ENCODE measurements at places on chromosomes 12 and 14. TPM values are rescaled to one million over a fixed set of nuclear protein-coding genes. Genes with fewer than 3 reads are reported as not detected.
A peak's percentile ranks its signal among the peaks of the same experiment; 100 is the strongest.

The ACVR1B gene
- total RNA-seq = 7.2 TPM

The OR6C2 gene
- not detected for total RNA-seq

The RHOJ gene
- 1.0 TPM for total RNA-seq

The DPPA3 gene
- 0.19 TPM for total RNA-seq

The MSRB3 gene
- 1.1 TPM for total RNA-seq

The CLEC6A gene
- total RNA-seq = 0.09 TPM

- no peak overlapping the region for H3K4me3 ChIP-seq
- peaks cover 15% of the 10 kb centered on the region for H3K27me3 ChIP-seq
- peaks cover 68% of the 10 kb centered on the region for H3K36me3 ChIP-seq
- no peak for DNase-seq
- no peak overlapping the region for H3K27ac ChIP-seq
Observed at GRCh38 chr12:57470970-57471656, 8.6 kb downstream of the ARHGAP9 start.

GRCh38 chr12:89245090-89245489 lies 107.2 kb downstream of the DUSP6 start:
- DNase-seq = peak; percentile 83
- H3K27ac ChIP-seq = peak overlapping the region; percentile 69

- H3K4me3 ChIP-seq = no peak overlapping the region
- peaks cover under 1% of the 10 kb centered on the region for H3K36me3 ChIP-seq
- no peaks in the 10 kb centered on the region for H3K27me3 ChIP-seq
Observed at GRCh38 chr12:123696207-123696606, 15.9 kb upstream of the ATP6V0A2 start.

DNA sequence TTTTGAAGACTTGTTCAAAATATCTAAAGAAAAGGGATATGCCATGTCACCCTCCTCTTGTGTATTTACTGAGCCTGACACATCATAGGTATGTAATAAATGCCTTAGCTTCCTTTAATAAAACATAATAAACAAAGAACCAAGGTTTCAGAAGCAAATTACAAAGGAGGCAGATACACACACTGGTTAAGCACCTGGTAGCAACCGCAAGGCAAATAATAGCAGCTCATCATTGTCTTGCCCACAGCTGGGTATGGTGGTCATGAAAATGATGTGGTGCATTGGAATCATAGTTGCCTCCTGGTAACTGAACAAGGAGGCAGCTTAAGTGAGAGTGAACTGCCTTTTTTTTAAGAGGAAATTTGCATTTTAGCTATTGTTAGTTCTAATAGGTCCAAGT lies 39.0 kb downstream of the PAX9 start:
- H3K4me1 ChIP-seq = no peaks in the 10 kb centered on the region
- H3K27ac ChIP-seq = no peak overlapping the region
- H3K27me3 ChIP-seq = no peaks in the 10 kb centered on the region
- DNase-seq = no peak

- no peaks in the 10 kb centered on the region for H3K36me3 ChIP-seq
- no peaks in the 10 kb centered on the region for H3K27me3 ChIP-seq
- H3K4me1 ChIP-seq = no peaks in the 10 kb centered on the region
- no peak overlapping the region for H3K27ac ChIP-seq
- H3K4me3 ChIP-seq = no peak overlapping the region
Observed at GRCh38 chr12:65961190-65962035, 137.1 kb downstream of the HMGA2 start.

DNA sequence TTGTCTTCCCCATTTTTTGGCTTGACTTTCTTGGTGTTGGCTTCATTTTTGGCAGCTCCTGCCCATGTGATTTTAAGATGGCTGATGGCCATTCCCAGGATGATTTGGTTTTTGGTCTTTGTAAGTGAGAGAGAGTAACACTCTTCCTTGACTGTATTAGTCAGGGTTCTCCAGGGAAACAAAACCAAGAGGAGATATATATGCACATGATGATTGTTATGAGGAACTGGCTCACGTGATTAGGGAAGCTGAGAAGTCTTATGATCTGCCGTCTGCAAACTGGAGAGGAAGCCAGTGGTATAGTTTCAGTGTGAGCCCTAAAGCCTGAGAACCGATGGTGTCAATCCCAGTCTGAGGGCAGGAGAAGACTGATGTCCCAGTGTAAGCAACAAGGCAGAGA lies 146.6 kb downstream of the NRXN3 start:
- H3K4me1 ChIP-seq = no peaks in the 10 kb centered on the region
- H3K4me3 ChIP-seq = no peak overlapping the region
- H3K27me3 ChIP-seq = no peaks in the 10 kb centered on the region
- H3K36me3 ChIP-seq = no peaks in the 10 kb centered on the region

DNA sequence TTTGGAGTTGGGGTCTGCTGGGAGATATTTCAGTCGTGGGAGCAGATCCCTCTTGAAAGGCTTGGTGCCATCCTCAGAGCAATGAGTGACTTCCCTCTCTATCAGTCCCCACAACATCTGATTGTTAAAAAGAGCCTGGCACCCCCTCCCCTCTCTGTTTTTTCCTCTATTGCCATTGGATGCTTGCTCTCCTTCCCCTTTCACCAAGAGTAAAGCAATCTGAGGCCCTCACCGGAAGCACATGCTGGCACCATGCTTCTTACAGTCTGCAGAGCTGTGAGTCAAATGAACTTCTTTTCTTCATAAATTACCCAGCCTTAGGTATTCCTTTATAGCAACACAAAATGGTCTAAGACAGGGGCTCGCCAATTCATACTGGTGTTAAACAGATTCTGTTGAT lies 99.1 kb upstream of the CCND2 start:
- no peaks in the 10 kb centered on the region for H3K27me3 ChIP-seq
- DNase-seq = no peak
- H3K4me1 ChIP-seq = no peaks in the 10 kb centered on the region
- no peak overlapping the region for H3K27ac ChIP-seq
- H3K36me3 ChIP-seq = no peaks in the 10 kb centered on the region

GRCh38 chr12:72197790-72198189 lies 74.4 kb upstream of the TRHDE start:
- no peaks in the 10 kb centered on the region for H3K4me1 ChIP-seq
- H3K36me3 ChIP-seq = no peaks in the 10 kb centered on the region
- no peak overlapping the region for H3K4me3 ChIP-seq
- DNase-seq = no peak
- H3K27ac ChIP-seq = no peak overlapping the region

GRCh38 chr12:99388671-99389195 lies 258.8 kb upstream of the GARIN6 start:
- H3K4me1 ChIP-seq = no peaks in the 10 kb centered on the region
- H3K27ac ChIP-seq = no peak overlapping the region
- H3K27me3 ChIP-seq = no peaks in the 10 kb centered on the region
- no peaks in the 10 kb centered on the region for H3K36me3 ChIP-seq

DNA sequence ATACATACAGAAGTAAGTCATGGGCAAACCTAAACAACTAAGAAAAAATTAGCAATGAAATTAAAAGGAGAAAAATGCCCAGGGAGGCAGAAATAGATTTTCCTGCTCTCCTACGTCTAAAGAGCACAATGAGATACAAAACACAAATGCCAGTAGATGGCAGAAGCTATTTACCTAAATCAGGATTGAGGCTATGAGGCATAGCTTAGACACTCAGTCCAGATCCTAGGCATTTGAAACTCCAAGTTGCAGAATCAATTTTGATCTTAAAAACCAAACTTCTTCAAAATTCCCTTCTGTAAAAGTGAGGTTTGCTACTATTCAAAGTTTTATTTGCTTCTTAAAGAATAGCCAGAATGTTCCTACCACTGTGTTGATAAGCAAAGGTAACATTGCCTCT lies 368.6 kb downstream of the DAD1 start:
- H3K36me3 ChIP-seq = no peaks in the 10 kb centered on the region
- no peak overlapping the region for H3K27ac ChIP-seq

Data from thymus (tissue), 14 donors.